ENCODE measurements at places on chromosomes 2 and 18.

- DNase-seq: no peak
These were observed 182.1 kb downstream of the ZNF804A start for GRCh38 chr2:184780384-184780783.

- no peak for DNase-seq
These were observed 63.2 kb upstream of the ATP8B1 start for GRCh38 chr18:57866355-57866754.

- DNase-seq: no peak
These were observed 25.6 kb upstream of the ZNF407 start for GRCh38 chr18:74571895-74572680.

GRCh38 chr2:173874003-173874893 is 90.9 kb downstream of the SP3 start:
- no peak for DNase-seq

DNA sequence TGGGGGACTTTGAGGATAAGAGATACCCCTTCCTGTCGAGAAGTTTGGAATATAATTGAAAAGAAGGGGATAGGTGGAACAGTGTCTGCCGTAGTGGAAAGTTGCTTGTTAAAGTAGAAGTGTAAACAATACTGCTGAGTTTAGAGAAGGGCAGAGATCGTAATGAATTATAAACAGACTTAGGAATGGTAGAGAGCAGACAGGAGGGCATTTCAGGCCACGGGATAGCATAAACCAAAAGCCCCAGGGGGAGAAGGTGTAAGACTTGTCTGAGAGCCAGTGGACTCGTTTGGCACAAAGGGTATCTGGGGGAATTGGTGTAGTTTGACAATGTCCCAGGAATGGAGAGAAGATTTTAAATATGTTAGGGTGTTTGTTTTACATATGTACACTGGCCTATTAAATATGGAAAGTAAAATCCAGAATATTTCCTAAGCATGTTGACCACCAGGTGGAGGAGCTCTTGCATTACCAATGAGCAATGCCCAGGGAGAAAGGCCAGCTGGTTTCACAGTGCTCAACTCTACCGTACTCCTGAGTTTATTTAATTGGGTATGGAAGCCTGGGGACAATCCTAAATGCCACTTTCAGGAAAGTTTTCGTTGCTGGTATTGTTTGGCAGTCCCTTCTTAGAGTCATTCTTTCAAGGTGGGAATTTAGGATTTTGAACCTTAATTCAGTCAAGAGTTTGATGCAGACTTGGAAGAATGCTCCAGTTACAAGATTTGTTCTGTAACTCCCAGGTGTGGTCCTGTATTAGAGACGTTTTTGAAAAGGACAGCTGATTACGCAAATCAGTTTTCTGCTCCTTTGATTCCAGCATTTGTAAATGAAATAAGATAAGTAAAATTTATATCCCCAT is 7.5 kb downstream of the COPS8 start:
- no peak for DNase-seq

- peak; percentile 47 for DNase-seq
These were observed at the start of gene STEAP3 for GRCh38 chr2:119223521-119224390. STEAP3 (plus strand) TSS chr2:119223834; CDS start chr2:119231013, 7,179 bp downstream.
